SJSA1 (cell line): ENCODE measurements at places on chromosomes 1 and 21. TPM values are rescaled to one million over a fixed set of nuclear protein-coding genes. Genes with fewer than 3 reads are reported as not detected.
A peak's percentile ranks its signal among the peaks of the same experiment; 100 is the strongest.

Gene CLIC6
- not detected in 2 replicates for total RNA-seq

Gene OR2AJ1
- not detected in 2 replicates for total RNA-seq

Gene NGF
- 1.3 and 6.0 TPM in 2 replicates for total RNA-seq

Gene SLC6A17
- 1.0 and 2.1 TPM in 2 replicates for total RNA-seq

Gene GPR52
- 0.24 and 1.3 TPM in 2 replicates for total RNA-seq

Gene RAB7B
- total RNA-seq: 0.19 and 0.55 TPM in 2 replicates

Gene ANGPTL3
- total RNA-seq: not detected in 2 replicates

Gene IL12RB2
- not detected in 2 replicates for total RNA-seq

Gene CHRNB2
- not detected in 2 replicates for total RNA-seq

Gene KRTAP21-2
- not detected in 2 replicates for total RNA-seq

- no peak overlapping the region for H3K4me3 ChIP-seq
- peaks cover 38% of the 10 kb centered on the region for H3K4me1 ChIP-seq
- H3K27ac ChIP-seq: no peak overlapping the region
- no peaks in the 10 kb centered on the region for H3K27me3 ChIP-seq
Measured at GRCh38 chr1:183697814-183698590, 44.9 kb upstream of the APOBEC4 start.

- no peak overlapping the region for H3K4me3 ChIP-seq
- peaks cover 19% of the 10 kb centered on the region for H3K4me1 ChIP-seq
- no peaks in the 10 kb centered on the region for H3K36me3 ChIP-seq
- DNase-seq: no peak
- no peaks in the 10 kb centered on the region for H3K27me3 ChIP-seq
- no peak overlapping the region for H3K27ac ChIP-seq
Measured at GRCh38 chr1:67674260-67675011, 10.6 kb upstream of the GADD45A start.

GRCh38 chr21:36325373-36326010, 5.5 kb downstream of the MORC3 start:
- H3K27ac ChIP-seq: no peak overlapping the region
- H3K4me1 ChIP-seq: peaks cover 13% of the 10 kb centered on the region
- H3K36me3 ChIP-seq: peaks cover 31% of the 10 kb centered on the region
- no peak for DNase-seq

GRCh38 chr21:39119891-39120290, 63.4 kb downstream of the PSMG1 start:
- H3K4me3 ChIP-seq: no peak overlapping the region
- no peaks in the 10 kb centered on the region for H3K36me3 ChIP-seq
- no peaks in the 10 kb centered on the region for H3K27me3 ChIP-seq
- peaks cover 16% of the 10 kb centered on the region for H3K4me1 ChIP-seq
- H3K27ac ChIP-seq: no peak overlapping the region

GRCh38 chr1:235710687-235711086, 61.1 kb upstream of the GNG4 start:
- H3K4me3 ChIP-seq: no peak overlapping the region
- H3K36me3 ChIP-seq: peaks cover 4% of the 10 kb centered on the region; the same call in 1 of the 2 replicates
- DNase-seq: no peak
- H3K27ac ChIP-seq: no peak overlapping the region
- H3K27me3 ChIP-seq: no peaks in the 10 kb centered on the region
- H3K4me1 ChIP-seq: no peaks in the 10 kb centered on the region

GRCh38 chr1:85708829-85709227, 595 bp upstream of the ZNHIT6 start:
- H3K27me3 ChIP-seq: no peaks in the 10 kb centered on the region
- peaks cover 10% of the 10 kb centered on the region for H3K4me1 ChIP-seq
- H3K36me3 ChIP-seq: peaks cover 29% of the 10 kb centered on the region

GRCh38 chr1:10773851-10774614, 22.4 kb downstream of the CASZ1 start:
- DNase-seq: no peak
- H3K27me3 ChIP-seq: peaks cover 57% of the 10 kb centered on the region
- no peaks in the 10 kb centered on the region for H3K36me3 ChIP-seq
- no peak overlapping the region for H3K27ac ChIP-seq
- no peaks in the 10 kb centered on the region for H3K4me1 ChIP-seq

DNA sequence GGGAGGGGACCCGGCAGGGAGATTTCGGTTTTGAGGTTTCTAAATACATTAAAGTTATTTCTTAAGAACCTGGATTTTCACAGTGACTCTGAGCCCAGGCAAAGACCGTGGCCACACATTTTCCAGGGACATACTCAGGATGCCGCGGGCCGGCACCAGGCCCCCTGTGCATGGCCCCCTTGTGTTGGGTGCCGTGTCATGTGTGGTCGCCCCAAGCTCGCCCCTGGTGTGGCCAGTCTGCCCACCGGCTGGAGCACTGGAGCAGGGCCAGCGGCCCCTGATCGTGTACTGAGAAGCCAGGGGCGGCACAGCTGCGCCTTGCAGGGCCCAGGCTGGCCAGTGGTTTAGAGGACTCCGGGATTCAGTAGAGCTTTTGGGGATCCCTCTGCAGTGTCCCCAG, 26.6 kb downstream of the ARHGEF16 start:
- no peaks in the 10 kb centered on the region for H3K27me3 ChIP-seq
- DNase-seq: no peak
- peaks cover 33% of the 10 kb centered on the region for H3K36me3 ChIP-seq
- H3K4me3 ChIP-seq: no peak overlapping the region
- peaks cover 7% of the 10 kb centered on the region for H3K4me1 ChIP-seq

DNA sequence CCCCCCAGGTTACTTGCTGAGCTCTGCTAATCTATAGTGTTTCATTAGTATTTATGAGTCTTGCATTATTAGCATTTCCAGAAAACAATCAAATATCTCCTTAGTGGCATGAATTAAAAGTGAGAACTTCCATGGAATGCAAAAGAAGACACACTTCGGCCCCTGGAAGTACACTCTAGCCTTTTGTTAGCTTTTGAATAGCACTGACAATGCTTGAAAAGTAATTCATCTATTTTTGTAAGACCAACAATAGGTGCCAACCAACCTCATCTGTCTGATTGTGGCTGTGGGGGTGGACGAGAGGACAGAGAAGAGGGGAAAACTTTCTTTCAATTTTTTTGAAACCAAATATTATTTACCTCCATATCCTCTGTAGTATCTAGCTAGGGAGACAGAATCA, 27.8 kb downstream of the KIAA0040 start:
- peaks cover 5% of the 10 kb centered on the region for H3K36me3 ChIP-seq
- no peak overlapping the region for H3K27ac ChIP-seq
- no peak overlapping the region for H3K4me3 ChIP-seq
- H3K4me1 ChIP-seq: peaks cover 12% of the 10 kb centered on the region

- DNase-seq: peak; percentile 71
- peaks cover 31% of the 10 kb centered on the region for H3K36me3 ChIP-seq
- no peak overlapping the region for H3K4me3 ChIP-seq
- H3K4me1 ChIP-seq: peaks cover 54% of the 10 kb centered on the region
Measured at GRCh38 chr1:203643213-203644045, 16.8 kb downstream of the ATP2B4 start.

- H3K27me3 ChIP-seq: no peaks in the 10 kb centered on the region
- no peak overlapping the region for H3K27ac ChIP-seq
- H3K4me3 ChIP-seq: no peak overlapping the region
- no peaks in the 10 kb centered on the region for H3K4me1 ChIP-seq
- H3K36me3 ChIP-seq: no peaks in the 10 kb centered on the region
Measured at GRCh38 chr1:5648410-5649165, 343.6 kb downstream of the NPHP4 start.

DNA sequence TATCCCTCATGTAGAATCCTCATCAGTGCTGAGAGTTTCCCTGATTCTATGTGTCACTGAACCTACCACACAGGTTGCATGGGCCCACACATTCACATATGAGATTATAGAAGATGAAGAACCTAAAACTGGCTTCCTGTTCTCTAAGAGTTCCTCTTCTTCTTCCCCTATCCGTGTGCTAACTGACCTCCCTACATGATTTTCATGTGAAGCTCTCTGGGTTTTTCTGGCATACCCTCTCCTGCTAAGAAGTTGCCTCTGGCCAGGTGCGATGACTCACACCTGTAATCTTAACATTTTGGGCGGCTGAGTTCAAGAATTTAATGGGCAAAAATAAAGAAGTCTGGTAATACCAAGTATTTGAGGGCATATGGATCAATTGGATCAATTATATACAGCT, 5.5 kb upstream of the CD244 start:
- no peak for DNase-seq
- no peak overlapping the region for H3K27ac ChIP-seq
- no peaks in the 10 kb centered on the region for H3K36me3 ChIP-seq

DNA sequence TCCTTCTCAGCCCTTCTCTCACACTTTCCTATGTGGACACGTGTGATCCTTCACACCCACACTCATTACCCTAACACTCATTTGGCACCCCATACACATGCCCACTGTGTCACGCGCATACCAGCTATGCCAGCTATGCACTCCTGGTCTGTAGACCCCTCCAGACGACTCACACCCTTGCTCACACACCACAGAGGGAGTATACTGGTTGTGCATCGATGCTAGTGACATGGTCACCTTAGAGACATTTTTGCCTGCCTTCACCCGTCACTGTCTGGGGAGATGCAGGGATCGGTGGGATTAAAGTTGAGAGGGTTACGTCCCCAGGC, 8.3 kb upstream of the PPM1J start:
- H3K27me3 ChIP-seq: no peaks in the 10 kb centered on the region
- no peaks in the 10 kb centered on the region for H3K36me3 ChIP-seq
- peaks cover 3% of the 10 kb centered on the region; the same call in 1 of the 2 replicates for H3K4me1 ChIP-seq
- no peak for DNase-seq
- H3K27ac ChIP-seq: no peak overlapping the region
- H3K4me3 ChIP-seq: no peak overlapping the region

DNA sequence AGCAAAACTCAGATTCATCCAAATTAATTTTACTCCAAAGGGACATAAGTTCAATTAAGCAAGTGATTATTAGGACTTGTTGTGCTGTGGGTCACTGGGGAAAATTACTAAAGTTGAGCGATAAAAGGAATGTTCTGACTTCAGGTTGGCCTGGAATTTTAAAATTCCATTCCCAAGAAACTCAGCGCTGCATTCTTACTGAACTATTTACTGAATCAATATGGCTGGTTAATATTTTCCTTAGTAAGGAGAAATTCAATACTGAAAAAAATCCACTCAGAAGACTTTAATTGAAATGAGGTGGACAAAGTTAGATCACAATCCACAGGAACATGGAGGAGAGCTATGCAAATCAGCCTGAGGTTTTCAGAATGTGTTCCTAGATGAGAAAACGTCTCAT, 578.9 kb upstream of the NR5A2 start:
- no peaks in the 10 kb centered on the region for H3K4me1 ChIP-seq
- no peak overlapping the region for H3K27ac ChIP-seq
- DNase-seq: no peak
- H3K4me3 ChIP-seq: no peak overlapping the region

GRCh38 chr1:54453022-54453421, 46.8 kb upstream of the SSBP3 start:
- H3K27me3 ChIP-seq: no peaks in the 10 kb centered on the region
- no peak overlapping the region for H3K4me3 ChIP-seq
- H3K27ac ChIP-seq: no peak overlapping the region
- no peaks in the 10 kb centered on the region for H3K4me1 ChIP-seq

DNA sequence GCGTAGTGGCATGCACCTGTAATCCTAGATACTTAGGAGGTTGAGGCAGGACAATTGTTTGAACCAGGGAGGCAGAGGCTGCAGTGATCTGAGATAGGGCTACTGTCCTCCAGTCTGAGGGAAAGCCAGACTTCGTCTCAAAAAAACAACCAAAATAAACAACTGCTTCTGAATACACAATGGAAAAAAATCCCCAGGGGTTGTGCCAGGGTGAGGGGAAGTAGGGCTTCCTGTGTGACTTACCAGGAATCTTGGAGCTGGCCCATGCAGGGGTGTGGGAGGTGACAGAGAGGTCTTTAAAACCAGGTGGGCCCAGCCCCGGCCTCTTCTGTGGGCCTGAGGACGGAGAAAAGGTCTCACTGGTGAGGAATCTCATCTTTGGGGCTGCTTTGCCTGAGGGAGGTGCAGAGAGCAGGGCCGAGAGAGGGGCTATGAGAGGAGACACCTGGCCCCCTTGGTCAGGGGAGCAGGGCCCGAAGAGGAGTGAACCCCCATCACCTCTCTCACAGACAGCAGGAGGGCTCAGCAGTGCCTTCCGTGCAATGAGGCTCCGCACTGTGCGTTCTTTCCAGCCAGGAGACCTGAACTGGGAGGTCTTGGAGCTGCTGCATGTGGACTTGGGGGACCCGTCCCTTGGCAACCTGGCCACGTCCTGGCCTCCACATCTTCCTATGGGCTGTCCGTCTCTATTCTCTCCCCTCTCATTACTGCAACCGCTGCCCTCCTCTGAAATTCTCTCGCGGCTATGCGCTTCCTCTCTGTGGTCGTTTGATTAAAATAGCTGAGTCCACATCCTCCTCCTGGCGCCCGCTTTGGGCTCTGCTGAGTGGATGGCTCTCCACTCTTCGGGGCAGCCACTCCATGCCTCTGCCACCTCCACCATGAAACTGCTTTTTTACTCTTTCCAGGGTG, 10.7 kb downstream of the PLA2G5 start:
- H3K27ac ChIP-seq: no peak overlapping the region
- H3K36me3 ChIP-seq: no peaks in the 10 kb centered on the region
- H3K4me3 ChIP-seq: no peak overlapping the region
- H3K27me3 ChIP-seq: no peaks in the 10 kb centered on the region; the same call in 1 of the 2 replicates
- DNase-seq: no peak
- H3K4me1 ChIP-seq: peaks cover 7% of the 10 kb centered on the region

- no peak overlapping the region for H3K4me3 ChIP-seq
- no peak overlapping the region for H3K27ac ChIP-seq
- no peaks in the 10 kb centered on the region for H3K4me1 ChIP-seq
- no peaks in the 10 kb centered on the region for H3K36me3 ChIP-seq
Measured at GRCh38 chr1:38071312-38072256, 25.0 kb upstream of the POU3F1 start.

DNA sequence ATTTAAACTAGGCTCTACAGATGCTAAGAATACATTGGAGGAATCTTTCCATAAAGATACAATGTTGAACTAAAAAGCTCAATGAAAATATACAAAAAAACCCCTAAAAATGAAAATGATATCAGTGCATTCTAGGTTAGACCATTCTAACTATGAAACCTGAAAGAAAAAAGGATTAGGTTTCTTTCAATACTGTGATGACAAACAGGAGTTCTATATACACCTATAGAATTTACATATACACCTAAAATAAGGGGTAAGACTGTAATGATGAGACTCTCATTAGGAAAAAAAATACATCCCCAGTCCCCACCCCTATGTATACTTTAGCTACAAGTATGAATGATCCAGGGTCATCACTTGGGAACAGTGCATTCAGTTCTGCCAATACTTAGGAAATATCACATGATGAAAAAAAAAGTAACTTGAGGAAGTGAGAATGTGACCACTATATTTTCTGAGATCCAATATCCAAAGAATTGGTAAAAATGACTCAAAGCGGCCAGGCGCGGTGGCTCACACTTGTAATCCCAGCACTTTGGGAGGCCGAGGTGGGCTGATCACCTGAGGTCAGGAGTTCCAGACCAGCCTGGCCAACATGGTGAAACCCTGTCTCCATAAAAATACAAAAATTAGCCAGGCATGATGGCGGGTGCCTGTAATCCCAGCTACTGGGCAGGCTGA, 26.3 kb downstream of the SELENOF start:
- H3K27me3 ChIP-seq: no peaks in the 10 kb centered on the region
- H3K36me3 ChIP-seq: peaks cover 7% of the 10 kb centered on the region; the same call in 1 of the 2 replicates
- H3K27ac ChIP-seq: no peak overlapping the region
- H3K4me3 ChIP-seq: no peak overlapping the region
